ENCODE measurements at places on chromosomes 3 and 15.

DNA sequence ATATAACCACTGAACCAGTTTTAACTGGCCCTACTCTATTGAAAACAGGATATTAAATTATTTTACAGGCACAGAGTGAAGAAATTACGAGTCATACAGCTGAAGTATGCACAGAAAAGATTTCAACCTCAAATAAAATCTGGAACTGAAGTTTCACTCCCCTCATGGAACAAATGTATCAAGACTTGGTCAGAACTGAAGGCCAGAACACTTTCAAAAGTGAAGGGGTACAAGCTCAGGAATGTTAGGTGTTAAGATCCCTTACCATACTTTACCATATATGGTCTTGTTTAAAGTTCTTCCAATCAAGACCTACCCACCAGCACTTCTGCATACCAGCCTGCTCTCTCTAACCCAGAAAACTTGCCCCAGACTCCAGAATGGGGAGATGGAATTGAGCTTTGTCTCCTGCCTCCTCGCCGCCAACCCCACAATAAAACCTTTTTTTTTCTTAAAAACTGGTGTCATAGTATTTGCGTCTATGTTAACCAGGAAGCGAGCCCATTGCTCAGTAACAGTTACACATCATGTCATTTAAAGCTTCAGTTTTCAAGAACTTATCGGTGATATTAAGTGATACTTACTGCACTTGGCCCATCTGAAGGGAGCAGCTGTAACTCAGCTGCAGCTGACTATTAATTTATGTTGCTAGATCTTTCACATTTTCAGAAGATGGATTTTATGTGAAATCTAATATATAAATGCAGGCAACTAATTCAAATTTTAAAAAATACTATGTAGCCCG, 59.9 kb downstream of the OXSM start:
- no peak for DNase-seq

DNA sequence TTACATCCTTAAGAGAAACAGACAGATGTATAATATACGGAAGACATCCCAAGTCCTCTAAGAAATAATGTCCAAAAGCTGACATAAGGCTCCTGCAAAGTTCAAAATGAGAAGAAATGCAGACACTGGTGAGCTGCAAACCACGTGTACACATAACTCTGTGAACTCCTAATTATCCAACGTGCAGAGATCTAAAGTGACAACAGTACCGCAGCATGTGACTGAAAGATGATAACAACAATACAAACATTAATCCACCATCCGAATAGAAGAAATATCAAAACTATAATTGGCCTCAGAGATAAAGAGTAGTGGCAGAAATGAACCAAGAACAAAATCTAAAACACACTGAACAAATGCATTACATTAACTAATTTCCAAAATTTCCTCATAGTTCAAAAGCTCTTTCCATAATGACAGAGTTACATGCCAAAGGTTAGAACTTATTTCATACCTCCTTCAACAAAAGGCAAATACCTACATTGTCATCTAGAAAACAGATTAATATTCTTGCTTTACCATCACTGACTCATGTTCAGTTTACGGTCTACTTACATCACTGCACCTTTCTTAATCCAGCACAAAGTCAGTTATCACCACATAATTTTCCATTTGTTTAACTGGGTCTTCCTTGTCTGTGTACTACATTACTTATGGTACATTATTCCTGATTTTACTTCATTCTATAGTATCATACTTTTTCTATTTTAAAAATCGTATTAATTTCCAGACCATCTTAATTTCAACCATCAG, 2.2 kb downstream of the PDCD10 start:
- DNase-seq = no peak

DNA sequence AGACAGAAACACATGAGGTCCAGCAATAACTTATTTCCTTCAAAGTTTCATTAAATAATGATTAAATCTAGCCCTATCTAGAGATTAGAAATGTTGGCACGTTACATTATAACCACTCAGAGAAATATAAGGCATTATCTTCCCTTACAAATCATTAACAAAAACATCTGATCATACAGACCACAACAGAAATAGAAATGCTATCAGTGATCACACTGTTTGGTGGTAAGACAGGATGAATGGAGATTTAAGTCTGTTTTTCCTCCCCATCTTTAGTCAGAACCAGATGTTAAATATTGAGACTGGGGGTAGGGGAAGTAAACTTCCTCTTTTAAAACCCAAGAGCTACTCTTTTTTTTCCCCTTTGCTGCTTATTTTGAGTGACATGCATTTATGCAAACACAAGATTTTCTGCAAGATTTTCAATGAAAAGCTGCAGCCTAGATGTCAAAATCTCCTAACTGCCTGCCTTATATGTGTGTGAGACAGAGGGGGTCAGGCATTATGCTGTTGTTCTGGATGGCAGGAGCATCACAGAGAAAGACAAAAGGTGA, 70.4 kb downstream of the CBLB start:
- DNase-seq = no peak

- DNase-seq = no peak
Observed at GRCh38 chr15:67189326-67190051, 65.0 kb downstream of the AAGAB start.
